Fibroblast of mammary gland (primary cell): ENCODE measurements at places on chromosomes 5 and 9.

GRCh38 chr9:33480976-33481375 lies 7.3 kb upstream of the NOL6 start:
- DNase-seq: no peak

DNA sequence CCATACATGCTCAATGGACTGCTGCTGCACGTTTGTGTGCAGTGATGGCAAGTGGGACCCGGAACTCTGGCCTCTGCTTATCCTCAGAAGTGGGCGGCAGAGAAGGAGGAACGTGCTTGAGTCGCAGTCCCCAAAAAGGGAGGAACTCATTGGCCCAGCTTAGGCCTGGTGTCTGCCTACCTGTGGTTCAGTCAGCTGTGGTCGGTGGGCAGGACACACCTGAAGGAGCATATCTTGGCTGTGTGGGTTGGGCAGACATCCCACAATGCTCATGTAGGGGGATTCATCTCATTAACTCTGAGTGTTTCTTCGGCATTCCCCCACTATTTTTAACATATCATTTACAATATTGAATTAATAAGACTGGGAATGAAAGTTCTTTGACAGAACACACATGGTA lies 122.9 kb upstream of the IL12B start:
- no peak for DNase-seq

- DNase-seq: peak; percentile 82
Measured at GRCh38 chr5:53246042-53246836, 136.7 kb upstream of the MOCS2 start.

- DNase-seq: peak; percentile 16
Measured at GRCh38 chr5:110321117-110321516, 405.4 kb downstream of the TMEM232 start.

DNA sequence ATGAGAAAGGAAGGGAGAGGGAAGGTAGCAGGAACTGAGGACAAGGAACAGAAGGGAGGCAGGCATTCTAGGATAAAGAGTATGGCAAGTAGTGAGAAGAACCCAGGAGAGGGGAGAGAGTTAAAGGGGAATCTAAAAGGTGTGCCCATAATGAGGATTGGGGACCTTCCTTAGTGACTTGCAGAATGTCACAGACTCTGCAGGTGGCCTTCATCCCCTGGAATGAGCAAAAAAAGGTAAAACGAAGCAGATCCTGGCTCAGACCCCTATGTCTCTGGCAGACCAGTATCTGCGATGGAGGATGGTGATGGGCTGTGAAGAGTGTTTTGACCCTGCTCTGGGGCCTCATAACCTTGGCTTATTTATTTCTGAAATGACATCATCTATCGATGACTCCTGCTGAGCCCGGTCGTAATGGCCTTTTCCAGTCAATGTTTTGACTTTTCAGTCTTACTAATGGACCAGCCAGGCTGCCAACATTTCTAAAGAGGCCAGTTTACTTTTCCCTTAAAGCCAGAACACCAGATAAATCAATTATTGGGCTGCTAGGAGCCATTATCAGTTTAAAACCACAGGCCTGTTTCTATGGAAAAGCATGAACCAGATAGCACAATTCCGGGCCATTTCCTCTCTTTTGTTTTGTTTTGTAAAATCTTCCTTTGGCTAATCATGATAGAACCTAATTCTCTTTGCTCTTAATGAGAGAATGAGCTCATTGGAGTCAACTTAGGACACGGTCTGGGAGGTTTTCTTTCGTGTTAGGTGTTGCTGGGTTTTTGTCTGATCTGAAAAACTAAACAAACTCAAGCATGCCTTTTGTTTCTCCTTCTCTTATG lies 3.1 kb downstream of the TMOD1 start:
- peak; percentile 49 for DNase-seq

- DNase-seq: no peak
Measured at GRCh38 chr5:51172903-51173626, 210.2 kb upstream of the ISL1 start.

- DNase-seq: no peak
Measured at GRCh38 chr9:95896580-95896979, 21.1 kb downstream of the ERCC6L2 start.

DNA sequence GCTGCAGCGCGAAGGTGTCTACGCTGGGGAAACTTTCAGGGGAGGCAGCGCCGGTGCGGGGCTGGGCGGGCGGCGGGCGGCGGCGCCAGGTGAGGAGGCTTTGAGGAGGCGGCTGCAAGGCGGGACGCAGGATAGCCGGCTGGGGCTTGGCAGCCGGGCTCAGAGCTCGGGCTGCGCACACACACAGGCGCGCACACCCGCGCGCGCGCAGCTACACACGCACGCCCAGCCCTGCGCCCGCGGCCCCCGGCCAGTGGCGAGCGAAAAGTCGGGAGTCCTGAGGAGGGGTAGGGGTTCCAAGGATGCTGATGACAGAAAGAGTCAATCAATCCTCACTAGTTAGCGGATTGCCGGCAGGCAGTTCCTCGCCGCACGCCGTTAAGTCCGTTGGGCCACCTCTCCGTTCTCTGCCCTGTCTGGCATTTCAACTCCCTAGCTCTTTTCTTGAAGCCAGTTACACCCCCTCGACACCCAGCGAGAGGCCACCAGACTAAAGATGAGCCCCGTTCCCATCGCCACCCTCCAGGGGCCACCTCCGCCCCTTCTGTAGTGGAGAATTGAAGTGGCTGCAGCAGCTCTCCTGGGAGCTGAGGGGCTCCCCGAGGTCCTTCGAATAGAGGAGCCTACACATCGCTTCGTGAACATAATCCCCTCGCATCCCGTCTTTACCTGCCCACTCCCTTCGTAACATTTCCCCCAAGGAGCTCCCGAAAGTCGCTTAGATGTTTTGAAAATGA lies 1640.3 kb upstream of the C9orf72 start:
- DNase-seq: no peak

DNA sequence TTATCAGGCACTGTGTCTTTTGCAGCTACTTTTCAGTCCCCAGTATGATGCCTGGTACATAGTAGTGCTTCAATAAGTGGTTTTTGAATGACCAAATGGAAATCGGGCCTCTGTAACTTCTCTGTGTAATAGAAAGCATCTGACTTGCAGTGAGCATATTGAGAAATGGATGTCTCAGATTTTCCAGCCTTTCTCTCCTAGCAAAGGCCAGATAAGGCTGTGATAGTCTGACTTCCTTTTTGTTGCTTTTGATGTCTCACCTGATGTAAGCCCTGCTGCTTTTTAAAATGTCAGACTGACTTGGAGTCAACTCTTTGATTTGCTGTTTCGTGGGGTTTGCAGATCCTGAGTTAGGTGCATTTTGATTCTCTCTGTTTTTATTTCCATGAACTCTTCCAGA lies 590.0 kb upstream of the ZNF608 start:
- no peak for DNase-seq

DNA sequence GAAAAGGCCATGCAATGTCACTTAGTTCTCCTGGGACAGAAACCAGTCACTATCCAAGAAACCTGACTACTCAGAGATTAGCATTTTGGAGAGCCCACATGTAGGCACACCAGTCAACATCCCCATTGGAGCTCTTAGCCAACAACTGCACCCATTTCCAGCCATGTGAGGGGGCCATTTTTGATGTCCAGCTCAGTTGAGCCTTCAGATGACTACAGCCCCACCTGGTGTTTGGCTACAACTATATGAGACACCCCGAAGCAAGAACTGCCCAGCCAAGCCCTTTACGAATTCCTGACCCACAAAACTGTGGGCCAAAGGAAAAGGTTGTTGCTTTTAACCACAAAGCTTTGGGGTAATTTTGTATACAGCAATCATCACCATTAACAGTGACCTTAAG lies 300.1 kb downstream of the ASTN2 start:
- DNase-seq: no peak

DNA sequence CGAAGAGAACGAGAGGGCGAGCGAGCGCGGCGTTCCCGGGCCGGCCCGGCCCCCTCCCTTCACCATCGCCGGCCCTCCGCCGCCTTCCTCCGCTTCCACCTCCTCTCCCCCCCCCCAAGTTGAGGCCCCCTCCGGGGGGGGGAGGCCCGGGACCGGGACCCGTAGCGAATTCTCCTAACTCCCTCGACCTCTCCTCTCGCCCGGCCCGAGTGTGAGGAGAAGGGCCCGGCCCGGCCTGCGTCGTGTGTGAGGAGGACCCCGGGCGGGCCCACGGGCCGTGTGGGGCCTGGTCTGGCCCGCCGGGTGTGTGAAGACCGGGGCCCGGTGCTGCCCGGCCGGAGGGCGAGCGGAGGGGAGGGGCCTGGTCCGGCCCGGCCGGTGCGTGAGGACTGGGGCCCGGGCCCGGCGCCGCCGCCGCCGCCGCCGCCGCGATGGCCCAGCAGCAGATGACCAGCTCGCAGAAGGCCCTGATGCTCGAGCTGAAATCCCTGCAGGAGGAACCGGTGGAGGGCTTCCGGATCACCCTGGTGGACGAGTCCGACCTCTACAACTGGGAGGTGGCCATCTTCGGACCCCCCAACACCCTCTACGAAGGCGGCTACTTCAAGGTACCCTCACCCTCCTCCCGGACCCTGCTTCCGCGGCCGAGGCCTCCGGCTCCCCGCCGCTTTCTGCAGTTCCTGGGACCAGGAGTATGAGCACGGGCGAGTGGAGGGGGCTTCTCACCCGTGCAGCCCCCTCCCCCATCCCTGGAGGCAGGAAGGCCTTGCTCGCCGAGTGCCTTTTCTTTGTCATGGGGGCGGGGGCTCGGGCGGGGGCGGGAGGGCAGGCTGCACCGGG lies 587 bp downstream of the UBE2R2 start:
- peak; percentile 70 for DNase-seq

GRCh38 chr9:135273008-135273407 lies 185.5 kb downstream of the OLFM1 start:
- DNase-seq: no peak

- no peak for DNase-seq
Measured at GRCh38 chr5:105508519-105508918, 1945.9 kb upstream of the NUDT12 start.

DNA sequence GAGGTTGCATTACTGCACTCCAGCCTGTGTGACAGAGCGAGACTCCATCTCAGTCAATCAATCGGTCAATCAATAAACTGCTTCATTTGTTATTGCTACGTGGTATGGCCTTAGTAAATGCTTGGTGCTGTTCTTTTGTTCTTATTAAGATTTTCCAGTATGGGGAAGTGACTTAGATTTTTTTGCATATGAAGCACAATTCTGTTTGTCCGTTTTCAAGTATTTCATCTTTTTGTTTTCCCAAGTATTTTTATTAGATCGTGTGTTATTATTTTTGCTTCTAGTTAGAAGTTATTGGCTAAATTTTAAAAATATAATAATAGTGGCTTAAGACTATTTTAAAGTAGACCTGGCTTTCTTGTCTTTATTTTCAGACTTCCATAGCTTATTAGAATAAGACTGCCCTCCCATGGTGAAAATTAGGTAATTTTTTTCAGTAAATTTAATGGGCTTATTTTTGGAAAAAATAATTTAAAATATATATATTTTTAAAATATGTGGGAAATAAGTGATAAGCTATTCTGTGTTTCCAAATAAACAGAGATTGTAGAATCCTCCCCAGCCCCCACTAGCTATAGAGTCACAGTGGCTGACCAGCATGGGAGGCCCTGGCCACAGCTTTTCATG lies 14.7 kb upstream of the OMD start:
- peak; percentile 54 for DNase-seq
